ENCODE measurements at places on chromosomes 12 and 14.
A peak's percentile ranks its signal among the peaks of the same experiment; 100 is the strongest.

DNA sequence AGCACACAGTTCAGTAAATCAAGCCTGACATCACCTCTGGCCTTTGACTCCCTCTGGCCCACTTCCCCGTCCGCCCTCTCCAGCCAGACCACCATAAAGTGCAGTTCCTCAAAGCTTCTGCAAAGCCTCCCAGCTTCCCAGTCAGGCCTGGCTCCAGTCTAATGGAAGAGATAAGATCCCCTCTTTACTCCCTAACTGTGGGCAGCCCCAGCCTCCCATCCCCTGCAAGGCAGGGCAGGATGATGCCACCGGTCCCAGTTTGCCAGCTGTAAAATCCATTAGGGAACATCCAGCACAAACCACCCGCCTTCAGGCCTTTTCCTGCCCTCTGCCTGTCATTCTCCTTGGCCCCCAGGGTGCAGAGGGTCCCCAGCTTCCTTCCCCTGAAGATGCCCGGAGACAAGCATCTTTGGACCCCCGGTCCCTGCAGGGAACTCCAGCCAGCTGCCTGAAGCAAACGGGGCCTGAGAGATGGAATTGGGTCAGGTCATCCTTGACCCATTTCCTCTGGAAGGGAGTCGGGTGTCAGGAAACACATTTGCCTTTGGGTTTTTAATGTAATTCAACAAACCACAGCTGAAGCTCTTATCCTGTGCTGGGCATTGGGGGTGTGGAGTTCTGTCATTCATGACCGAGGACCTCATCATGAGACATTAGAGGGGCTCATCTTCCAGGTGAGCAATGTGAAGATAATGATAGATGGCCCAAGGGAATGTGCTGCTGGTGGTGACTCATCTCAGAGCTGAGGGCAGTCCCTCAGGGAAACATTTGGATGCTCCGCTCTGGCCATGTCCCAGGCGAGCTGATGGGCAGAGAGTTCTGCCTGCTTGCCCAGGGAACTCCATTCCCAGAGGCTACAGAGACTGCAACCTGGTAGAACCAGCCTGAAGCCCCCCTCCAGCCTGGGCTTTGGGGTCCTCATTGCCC, 93.8 kb upstream of the CLMN start:
- no peak for DNase-seq

DNA sequence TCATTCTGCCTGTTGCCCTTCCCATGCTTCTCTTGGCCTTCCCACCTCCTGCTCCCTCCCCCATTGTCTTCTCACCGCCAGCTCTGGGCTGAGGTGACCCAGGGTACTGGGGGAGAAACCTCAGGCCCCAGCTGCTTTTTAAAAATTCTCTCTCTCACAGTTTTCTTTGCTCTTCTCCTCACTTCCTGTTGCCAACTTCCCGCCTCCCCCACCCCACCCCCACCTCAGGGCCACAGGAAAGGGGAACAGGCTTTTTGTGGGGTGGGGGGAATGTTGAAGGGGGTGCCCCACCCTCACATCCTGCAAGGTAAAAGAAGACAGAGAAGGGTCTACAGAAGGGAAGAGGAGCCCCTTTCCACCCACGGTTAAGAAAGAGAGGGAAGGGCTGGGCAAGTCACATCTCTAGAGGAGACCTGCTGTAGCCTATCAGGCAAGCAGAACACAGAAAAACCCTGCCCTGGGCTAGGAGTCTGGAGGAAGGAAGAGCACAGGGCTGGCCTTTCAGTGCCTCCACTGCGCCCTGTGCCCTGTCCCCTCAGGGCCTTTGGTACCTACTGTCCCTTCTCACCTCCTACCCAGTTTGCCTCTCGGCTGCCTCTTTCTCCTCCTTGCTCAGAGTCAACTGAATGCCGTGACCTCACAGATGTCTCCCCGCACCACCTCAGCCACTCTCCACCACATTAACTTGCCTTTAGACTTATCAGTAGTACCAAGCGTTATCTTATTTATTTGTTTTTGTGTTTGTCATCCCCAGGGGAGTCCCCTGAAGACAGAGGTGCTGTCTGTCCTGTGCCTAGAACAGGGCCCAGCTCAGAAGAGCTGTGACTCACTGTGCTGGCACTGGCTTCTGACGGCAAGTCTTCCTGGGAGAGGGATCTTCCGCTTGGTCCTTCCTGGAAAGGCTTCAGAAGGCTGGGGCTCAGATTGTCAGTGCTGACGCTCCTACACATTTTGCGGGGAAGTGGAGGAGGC, 1.7 kb downstream of the ARHGAP9 start:
- no peak for DNase-seq

DNA sequence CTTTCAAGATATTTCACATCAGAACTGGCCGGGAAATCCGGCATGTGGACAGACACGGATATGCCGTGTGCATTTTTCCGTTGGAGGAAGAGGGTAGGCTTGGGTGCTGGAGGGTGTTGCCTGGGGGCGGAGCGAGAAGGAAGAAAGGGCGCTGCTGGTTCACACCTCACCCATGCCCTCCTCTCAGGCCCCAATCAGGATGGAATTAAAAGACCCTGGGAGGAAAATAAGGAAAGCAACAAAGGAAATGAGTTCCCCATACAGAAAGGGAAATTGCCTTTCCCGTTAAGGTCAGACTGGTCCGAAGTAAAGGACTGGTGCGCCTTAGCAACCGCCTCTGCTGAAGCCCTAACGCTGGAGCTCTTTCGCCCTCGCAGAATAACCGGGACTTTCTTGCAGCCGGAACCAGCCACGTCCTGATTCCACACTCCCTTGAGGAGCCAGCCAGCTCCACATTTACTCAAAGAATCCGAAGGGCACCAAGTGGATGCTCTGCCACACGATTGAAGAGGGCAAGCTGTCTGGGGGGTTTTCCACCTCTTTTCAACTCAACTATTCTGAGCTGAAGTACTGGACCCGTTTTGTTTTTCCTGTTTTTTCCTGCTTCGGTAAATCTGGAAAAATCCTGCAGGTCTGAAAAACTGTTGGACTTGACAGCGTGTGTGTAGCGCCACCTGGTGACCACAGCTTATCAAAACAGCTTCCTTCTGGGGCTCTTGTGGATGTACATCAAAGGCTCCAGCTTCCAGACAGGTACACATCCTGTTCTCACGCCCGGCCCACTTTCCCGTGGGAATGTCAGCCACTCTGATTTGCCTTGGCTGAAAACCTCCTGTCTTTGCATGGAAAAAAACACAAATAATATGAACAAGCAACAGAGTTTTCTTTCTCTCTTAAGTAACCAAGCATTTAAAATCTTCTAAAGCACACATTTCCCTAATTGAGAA, 37.6 kb upstream of the BCL2L14 start:
- DNase-seq: peak; percentile 63

GRCh38 chr12:125220404-125221273, 155.4 kb downstream of the AACS start:
- DNase-seq: no peak

GRCh38 chr14:54349713-54350112, 47.1 kb upstream of the CDKN3 start:
- no peak for DNase-seq

DNA sequence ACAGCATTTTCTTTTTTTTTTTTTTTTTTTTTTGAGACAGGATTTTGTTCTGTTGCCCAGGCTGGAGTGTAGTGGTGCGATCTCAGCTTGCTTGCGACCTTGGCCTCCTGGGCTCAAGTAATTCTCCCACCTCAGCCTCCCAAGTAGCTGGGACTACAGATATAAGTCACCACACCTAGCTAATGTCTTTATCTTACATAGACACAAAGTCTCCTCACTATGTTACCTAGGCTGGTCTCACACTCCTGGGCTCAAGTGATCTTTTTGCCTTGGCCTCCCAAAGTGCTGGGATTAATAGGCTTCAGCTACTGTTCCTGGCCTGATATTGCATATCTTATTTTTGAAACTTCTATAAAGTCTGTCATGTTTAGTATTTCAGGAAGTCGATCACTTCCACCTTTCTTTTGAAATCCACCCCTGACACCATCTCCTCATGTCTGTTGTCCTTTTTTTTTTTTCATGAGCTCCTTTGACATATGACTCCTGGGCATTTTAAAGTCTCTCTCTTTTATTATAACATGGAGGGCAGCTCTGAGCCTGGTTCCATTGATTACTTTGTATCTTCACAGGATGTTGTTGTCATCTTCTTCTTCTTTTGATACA, 5.9 kb upstream of the A2ML1 start:
- no peak for DNase-seq

DNA sequence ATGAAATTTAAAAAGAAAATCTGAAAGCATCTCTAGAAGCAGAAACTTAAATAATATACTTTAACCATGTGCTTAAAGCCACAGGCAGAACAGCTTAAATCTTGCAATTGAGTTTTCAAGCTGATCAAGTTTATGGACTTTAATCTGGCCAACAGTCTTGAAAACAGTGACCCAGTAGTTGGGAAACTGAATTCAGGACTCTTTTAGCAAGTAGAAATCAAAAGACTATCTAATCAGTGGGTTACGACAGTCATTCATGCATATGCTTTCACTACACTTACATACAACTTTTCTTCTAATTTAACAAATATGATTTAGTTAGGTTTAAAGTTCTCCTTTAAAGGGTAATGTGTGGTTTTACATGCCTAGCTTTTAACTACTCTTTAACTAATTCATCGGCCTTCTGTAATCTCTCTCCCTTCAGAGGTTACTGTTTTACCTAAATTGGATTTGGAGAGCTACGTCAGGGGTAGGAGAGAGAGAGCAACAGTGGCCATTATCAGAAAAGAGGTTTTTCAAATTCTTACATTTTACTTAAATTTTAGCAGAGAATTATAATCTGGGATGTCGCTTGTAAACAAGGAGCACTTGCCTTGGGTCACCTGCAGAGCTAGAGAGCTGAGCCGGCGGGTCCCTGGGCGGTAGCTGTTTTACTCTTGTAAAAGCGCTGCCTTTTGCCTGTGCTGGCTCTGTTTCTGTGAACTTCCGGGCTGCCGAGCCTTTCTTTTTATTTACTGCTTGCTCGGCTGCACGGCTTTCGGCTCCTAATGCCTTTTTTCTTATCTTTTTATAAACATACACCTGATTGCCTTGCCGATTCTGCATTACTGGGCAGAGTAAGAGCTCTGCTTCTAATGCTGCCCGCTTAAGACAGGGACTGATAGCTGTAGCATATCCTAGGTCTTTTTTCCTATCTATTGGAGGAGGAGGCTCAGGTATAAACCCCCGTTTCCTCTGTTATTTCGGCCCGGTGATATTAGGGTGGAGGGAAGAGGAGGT, 17.4 kb upstream of the LYZ start:
- peak; percentile 38 for DNase-seq

GRCh38 chr12:106138633-106139421, at the start of gene NUAK1:
Gene NUAK1, minus strand, starts transcription at chr12:106138954. Its CDS starts 301 bp downstream, at chr12:106138653.
- no peak for DNase-seq

GRCh38 chr12:3292677-3293412, 198.2 kb upstream of the PRMT8 start:
- no peak for DNase-seq

DNA sequence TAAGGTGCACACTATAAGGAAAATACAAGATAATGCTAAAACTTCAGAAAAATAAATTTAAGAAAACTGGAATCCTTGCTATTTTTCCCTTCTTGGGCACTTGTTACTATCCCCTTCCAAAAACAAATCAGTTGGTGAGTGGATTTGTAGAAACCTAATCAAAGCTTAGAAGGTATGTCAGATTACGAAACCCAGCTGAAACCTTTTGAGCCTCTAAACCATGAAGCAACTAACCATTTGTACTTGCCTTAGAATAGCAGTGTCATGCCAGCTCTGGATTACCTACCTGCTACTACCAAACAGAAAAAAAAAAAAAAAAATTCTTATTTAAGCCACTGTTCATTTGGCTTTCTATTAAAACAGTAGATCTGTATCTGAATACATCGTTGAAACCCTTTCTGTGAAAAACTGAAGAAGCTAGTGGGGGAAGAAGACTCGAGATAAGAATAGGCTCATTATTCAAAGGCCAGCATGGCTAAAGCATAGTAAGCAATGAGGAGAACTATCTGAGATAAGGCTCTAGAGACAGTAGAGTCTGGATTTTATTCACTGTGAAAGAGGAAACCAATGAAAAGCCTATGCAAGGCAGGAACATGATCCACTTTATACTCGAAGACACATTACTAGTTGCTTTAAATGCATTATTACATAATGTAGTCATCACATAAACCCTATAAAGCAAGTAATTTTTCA, 30.2 kb downstream of the OSBPL8 start:
- DNase-seq: no peak

DNA sequence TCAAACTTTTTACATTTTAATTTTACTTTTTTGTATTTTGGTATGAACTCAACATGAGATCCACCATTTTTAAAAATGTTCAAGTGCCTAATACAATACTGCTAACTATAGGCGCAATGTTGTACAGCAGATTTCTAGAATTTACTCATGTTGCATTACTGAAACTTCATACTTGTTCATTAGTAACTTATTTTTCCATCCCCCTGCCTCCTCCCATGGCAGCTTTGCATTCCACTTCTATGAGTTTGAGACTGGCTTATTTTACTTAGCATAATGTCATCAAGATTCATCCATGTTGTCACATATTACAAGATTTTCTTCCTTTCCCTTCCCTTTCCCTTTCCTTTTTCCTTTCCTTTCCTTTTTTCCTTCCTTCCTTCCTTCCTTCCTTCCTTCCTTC, 825.9 kb downstream of the SLC16A7 start:
- DNase-seq: no peak

DNA sequence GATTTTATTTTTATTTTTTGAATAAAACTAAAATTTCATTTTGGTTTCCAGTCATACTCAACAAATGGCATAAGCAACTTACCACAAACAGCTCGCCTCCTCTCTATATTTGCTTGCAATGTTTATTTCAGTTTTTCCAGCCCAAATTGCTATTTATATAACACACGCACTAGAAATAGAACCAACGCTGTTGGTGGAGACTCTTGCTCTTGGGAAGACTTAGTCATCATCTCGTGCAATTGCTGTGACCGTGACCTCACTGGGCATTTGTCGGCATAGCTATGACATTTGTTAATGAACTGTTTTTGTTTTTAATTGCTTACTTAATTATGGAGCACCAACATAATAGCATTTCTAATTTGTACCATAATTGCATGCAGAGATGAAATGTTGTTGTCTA, 153.1 kb upstream of the OTX2 start:
- DNase-seq: no peak

DNA sequence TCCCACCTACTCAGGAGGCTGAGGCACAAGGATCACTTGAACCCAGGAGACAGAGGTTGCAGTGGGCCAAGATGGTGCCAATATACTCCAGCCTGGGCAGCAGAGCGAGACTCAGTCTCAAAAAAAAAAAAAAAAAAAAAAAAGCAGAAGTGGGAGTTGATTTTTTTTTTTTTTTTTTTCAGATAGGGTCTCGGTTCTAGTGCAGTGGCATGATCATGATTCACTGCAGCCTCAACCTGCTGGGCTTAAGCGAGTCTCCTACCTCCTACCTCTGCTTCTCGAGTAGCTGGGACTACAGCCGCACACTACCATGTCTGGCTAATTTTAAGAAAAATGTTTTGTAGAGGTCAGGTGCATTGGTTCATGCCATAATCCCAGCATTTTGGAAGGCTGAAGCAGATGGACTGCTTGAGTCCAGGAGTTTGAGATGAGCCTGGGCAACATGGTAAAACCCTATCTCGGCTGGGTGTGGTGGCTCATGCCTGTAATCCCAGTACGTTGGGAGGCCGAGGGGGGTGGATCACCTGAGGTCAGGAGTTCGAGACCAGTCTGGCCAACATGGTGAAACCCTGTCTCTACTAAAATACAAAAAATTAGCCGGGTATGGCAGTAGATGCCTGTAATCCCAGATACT, 16.3 kb upstream of the HSP90AA1 start:
- DNase-seq: no peak
